ENCODE measurements at places on chromosomes 4 and X.

GRCh38 chr4:3484057-3484973 is 21.2 kb downstream of the DOK7 start:
- no peak for DNase-seq

- no peak for DNase-seq
Measured at GRCh38 chr4:85696661-85697060, 221.7 kb downstream of the ARHGAP24 start.

GRCh38 chr4:87498446-87498900 is 30.7 kb downstream of the SPARCL1 start:
- no peak for DNase-seq

- DNase-seq = no peak
Measured at GRCh38 chr4:78766650-78767049, 9.5 kb upstream of the BMP2K start.

DNA sequence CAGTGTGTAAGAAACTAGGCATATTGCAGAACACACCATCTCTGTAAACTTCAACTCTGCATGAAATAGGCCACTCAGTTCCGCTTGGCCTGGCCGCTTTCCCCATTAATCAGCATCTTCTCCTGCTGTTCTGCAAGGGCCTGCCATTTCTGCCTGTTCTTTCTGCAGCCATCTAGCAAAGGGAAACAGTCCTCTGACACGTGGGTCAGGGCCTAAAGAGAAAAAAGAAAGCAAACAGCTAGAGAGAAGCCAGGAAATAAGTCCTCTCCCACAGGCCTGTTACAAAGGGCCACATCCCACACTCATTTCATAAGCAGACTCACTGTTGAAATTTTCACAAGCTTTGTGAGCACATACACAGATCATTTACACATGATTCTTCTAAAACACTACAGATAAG is 130.1 kb downstream of the PDE5A start:
- no peak for DNase-seq

GRCh38 chr4:153529646-153530045 is 63.5 kb downstream of the TMEM131L start:
- DNase-seq = no peak

DNA sequence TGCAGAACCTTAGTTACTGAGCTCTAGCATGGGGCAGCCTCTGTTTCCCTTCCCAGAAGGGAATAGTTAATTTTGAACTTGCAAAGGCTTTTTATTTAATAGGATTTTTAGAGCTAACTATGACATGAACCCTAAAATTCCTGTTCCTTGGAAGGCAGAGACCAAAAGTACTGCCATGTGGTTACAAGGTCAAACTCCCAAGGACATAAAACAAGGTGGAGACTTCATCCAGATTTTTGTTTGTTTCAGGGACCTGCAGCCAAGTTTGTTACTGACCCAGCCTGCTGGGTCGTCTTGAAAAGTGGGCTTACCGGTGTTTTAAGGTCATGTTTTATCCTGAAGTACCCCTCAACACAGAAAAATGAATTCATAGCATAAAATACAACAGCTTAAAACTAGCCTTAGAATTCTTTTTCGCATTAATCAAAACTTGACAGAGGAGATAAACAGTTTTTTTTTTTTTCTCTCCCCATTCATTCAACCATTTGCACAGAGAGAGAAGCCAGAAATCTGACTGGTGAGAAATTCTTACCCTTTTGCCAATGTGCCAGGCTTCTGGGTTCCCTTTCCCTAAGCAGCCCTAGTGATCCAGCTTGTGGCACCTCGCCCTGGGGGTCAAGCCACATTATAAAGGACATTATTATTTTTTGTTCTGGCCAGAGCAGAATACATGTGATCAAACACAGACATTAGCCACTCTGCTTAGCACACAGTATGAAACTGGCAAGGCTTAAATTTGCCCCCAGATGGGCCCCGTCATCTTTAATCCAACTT is 21.5 kb upstream of the GRPEL1 start:
- DNase-seq = no peak

- DNase-seq = no peak
Measured at GRCh38 chr4:3512279-3512678, 19.9 kb downstream of the LRPAP1 start.

DNA sequence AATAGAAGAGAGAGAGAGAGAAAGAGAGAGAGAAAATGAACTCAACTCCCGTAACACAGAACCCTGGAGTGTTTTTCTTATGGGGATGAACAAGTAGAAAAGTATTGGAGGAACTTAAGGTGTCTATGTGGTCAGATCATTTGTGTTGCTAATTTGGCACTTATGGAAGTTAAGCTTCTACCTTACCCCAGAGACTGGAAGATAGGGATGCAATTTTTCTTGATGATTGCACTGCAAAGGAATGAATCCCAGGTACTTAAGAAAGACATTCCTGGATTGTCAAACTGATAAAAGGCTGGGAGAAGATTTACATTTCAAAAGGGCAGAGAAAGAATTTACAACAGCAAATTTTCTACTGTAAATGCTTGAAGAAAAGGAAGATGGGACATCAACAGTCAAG is 57.2 kb downstream of the MAP9 start:
- no peak for DNase-seq

GRCh38 chrX:110310896-110311295 is 7.0 kb downstream of the AMMECR1 start:
- no peak for DNase-seq

GRCh38 chr4:108166038-108166437 is 2.7 kb downstream of the LEF1 start:
- peak; percentile 5 for DNase-seq

DNA sequence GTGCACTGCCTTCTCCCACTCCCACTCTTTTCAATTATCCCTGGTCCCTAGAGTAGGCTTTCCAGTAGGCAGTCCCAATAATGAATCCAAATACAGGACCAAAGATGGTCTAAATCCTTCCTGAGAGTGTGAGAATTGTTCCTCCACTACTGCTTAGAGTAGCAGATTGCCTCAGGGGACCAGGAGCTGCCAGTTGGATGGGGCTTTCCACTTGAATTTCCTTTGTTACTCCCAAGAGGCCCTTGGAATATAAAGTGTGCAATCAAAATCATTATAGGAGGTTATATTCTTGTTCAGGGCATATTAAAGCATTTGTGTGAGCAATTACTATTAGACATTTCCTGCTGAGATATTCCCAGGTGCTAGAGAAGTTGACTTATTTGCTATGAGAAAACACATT is 156.6 kb upstream of the TLL1 start:
- DNase-seq = no peak
